ENCODE measurements at places on chromosomes 11 and 22.

- no peak for DNase-seq
Observed at GRCh38 chr22:38276166-38276565, 3.4 kb upstream of the TMEM184B start.

GRCh38 chr11:66563832-66564231 is 4.6 kb downstream of the CTSF start:
- no peak for DNase-seq

DNA sequence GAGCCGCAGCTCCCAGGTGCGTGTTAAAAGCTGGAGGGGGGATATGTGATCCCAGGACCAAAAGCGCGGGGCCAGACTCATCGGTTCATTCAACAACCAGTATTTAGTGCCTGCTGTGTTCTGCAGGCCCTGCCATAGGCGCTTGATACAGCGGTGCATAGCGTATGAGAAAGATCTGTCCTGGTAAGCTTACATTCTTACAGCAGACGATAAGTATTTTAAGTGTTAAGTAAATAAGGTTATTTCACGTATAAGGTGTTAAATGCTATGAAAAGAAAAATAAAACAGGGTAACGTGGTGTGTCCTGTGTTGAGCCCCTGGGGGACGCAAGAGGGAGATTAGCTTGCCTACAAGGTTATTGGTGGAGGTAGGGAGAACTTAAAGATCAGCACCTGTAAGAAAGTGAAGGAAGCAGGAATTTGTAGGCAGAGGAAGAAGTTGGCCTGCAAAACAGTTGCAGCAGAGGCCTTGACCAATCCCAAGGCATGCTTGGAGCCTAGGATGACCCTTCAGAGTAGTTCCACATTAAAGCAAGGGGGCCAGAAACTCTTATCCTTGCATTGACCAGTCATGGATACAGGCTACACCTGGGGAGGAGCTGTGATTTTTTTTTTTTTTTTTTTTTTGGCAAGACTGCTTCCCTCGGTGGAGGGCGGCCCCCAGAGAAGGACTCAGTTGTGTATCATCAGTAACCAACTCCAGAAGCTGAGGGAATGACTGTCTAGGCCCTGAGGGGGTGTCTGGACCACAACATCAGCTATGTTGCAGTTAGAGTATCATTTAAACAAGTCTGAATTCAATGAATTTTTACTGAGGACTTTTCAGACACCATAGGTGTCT is 487 bp upstream of the LIPT2 start:
- DNase-seq: no peak

- DNase-seq: no peak
Observed at GRCh38 chr11:64510759-64511158, 80.3 kb upstream of the SLC22A12 start.

DNA sequence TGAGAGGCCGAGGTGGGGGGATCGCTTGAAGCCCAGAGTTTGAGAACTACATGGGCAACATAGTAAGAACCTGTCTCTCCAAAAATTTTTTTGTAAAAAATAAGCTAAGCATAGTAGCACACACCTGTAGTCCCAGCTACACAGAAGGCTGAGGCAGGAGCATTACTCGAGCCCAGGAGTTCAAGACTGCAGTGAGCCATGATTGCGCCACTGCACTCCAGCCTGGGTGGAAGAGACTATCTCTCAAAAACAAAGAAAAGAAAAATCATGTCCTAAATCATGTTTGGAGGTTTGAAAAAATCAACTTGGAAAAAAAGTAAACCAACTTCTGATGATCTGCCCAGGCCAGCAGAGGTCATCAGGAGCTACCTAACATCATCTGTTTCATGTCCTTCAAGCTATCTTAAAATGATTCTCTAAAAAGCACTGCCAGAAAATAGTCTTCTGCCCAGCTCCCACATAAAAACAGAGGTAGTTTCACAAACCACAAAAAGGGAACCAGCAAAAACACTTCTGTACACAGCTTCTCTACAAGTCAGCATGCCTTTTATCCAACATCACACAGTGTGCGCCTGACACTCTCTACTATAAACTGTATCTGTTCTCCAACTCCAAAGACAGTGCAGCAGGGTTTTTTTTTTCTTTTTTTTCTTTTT is 165.0 kb downstream of the SOX6 start:
- no peak for DNase-seq

- DNase-seq: no peak
Observed at GRCh38 chr11:72582206-72583176, 91.7 kb downstream of the PDE2A start.

DNA sequence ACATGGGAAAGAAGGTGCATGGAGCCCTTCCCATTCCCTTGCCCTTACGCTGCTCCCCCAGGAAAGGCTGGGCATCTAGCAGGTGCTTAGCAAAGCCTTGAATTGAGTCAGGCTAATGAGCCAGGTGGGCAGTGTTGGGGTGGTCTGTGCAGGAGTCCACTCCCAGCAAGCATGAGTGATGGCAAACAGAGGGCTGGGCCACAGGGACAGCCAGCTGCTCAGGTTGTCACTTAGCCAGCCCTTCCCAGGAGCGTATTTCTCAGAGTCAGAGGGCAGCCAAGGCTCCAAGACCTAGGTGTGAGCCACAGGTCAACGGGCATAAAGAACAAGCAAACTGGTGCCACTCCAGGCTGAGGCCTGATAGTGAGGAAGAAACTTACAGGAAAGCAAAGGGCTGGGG is 149.8 kb downstream of the DSCAML1 start:
- DNase-seq: no peak

DNA sequence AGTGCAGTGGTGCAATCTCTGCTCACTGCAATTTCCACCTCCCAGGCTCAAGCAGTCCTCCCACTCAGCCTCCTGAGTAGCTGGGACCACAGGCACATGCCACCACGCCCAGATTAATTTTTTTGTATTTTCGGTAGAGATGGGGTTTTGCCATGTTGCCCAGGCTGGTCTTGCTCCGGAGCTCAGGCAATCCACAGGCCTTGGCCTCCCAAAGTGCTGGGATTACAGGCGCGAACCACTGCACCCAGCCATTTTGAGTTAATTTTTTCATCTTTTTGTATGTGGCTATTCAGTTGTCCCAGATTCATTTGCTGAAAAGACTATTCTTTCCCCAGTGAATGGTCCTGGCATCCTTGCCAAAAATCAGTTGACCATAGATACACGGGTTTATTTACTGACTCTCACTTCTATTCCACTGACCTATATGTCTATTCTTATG is 63.6 kb downstream of the MAPK1 start:
- DNase-seq: no peak

DNA sequence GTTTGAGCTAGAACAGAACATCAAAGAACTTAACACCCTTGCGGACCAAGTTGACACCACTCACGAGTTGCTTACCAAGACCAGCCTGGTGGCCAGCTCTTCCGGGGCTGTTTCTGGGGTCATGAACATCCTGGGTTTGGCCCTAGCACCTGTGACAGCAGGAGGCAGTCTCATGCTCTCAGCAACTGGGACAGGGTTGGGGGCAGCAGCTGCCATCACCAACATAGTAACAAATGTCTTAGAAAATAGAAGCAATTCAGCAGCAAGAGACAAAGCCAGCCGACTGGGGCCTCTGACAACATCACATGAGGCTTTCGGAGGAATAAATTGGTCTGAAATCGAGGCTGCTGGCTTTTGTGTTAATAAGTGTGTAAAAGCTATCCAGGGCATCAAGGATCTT is 8.7 kb downstream of the APOL5 start:
- no peak for DNase-seq

GRCh38 chr11:87144252-87144651 is 106.5 kb downstream of the TMEM135 start:
- DNase-seq: no peak

DNA sequence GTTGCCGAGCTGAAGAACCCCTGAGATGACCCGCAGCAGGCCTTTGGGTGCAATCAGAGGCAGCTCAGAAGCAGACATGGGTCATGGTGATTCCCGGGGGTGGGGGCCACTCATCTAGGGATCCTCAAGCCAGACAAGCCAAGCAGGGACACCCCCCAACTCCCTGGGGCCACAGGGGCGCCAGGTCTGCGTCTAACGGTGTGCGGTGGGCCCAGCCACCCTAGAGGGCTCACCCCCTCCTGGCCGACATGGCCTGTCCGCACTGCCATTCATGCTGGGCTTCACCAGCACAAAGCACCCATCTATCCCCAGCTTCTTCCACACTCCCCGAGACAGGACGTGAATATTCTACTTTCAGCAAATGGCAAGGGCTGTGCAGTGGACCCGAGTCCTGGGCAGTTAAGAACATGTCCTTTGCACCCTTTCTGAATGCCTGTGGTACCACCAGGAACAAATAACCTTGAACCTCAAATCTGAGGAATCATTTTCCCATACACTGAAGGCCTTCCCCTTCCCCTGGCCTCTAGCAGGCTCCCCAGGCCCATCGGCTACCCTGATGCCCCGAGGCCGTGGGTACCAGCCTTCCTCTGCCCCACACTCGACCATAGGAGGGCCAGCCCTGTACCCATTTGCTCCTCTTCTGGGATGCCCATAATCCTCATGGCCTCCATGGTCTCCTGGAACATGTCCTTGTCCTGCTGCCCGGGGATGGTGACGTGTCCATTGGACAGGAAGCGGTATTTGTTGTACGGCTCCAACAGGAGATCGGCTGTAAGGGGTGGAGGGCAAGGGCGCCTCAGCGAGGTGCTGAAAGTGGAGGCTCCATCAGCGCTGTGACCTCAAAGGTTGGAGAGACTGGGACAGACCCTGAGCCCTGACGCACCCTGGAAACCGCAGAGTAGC is 66.9 kb downstream of the APOL1 start:
- no peak for DNase-seq

- no peak for DNase-seq
Observed at GRCh38 chr11:73632996-73633395, 13.4 kb upstream of the PLEKHB1 start.

DNA sequence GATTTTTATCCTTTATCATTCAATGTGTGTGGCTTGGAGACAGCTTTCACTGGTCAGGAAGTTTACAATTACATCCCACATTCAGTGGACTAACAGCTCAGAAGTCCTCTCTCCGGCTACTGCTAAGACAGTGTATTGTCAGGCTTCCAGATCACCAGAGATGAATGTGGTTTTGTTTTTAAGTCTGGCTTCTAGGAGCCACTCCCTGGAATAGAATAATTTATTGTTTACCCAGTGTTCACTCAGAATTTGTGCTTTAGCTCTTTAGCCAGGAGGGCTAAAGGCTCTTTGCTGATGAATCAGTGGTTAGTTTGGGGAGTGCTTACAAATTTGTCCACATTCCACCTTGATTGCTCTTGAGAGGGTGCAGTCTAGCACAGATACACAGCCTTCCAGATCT is 26.5 kb downstream of the TRIM77 start:
- DNase-seq: no peak

GRCh38 chr11:101442171-101442570 is 141.6 kb downstream of the TRPC6 start:
- DNase-seq: no peak

DNA sequence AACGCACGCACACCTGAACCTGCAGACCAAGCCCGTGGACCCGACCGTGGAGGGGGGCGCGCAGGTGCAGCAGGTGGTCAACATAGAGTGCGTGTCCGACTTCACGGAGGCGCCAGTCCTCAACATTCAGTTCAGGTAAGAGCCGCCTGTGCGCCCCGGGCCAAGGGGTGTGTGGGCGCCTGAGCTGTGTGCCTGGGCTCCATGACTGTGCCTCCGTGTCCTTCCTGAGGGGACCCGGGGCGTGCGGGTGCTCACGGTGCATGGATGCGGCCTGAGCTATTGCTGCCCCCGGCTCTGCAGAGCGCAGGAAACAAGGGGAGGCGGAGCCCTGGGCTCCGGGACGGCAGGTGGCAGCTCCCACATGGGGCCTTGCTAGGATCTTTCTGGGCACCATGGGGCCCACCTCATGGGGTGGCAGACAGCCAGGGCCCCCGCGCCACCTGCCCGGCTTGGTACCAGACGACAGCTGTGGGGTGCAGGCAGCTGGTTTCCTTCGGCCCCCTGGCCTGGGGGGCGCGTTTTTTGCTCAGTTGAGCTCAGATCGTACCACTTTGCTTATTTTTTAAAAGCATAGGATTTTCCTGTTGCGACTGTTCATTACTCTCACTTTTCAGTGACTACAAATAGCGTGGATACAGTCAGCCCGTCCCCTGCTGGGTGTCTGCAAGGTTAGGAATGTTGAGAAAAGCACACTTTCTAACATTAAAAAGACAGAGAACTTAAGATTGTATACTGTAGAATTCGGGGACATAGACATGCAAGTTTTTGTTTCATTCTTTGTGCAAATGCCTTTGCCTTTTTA is 28.3 kb downstream of the MUC6 start:
- DNase-seq: no peak

DNA sequence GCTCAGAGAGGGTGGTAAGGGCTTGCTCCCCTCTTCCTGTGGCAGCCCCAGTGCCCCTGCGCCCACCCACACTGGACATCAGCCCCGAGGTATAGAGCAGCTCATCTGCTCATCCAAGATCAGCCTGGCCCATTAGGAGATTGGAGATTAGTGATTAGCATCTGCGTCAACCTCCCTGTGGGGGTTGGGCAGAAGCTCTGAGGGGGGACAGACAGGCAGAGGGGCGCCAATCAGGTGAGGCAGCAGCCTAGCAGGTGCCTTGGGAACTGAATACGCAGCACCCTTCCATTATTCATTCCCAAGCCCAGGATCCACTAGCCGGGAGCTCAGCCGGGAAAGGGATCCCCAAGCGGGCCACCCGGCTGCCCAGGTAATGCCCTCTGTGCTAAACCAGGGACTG is 11.0 kb downstream of the SMTN start:
- DNase-seq: no peak
